ENCODE measurements at places on chromosomes 5 and 9.

- no peak for DNase-seq
These were observed 295.9 kb upstream of the TNC start for GRCh38 chr9:115413766-115414382.

DNA sequence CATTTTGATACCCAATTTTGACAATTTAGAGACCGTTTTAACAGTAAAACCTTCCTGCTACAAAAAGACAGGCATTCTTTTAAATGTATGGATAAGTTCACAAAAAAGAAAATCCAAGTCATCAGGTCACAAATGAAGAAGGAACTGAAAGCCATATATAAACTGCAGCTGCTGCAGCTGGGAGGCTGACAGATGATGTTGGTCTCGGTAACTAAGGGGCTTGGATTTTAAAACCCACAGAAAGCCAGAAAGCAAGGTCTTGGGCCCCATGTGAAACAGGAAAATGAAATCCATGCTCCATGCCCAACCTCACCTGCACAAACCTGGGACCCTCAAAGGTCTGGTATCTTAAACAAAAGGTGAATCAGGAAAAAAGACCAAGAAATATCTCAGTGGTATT is 15.7 kb upstream of the C5orf34 start:
- no peak for DNase-seq

DNA sequence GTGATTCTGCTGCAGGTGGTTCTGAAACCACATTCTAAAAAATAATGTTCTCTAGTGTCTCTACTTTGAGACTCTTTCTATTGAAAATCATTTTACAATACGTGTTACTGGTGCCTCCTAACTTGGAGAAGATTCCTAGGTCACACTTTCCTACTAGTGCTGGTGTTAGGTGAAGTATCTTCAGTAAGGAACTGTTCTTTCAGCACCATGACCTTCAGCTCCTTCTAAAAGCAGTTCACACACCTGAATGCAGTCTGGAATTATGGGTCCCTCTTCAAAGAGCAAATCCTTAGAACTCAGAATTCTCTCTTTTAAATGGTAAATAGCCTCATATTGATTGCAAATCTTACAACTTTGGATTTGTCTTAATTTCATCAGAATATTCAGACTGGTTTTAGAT is 10.6 kb upstream of the DPYSL3 start:
- DNase-seq: no peak

DNA sequence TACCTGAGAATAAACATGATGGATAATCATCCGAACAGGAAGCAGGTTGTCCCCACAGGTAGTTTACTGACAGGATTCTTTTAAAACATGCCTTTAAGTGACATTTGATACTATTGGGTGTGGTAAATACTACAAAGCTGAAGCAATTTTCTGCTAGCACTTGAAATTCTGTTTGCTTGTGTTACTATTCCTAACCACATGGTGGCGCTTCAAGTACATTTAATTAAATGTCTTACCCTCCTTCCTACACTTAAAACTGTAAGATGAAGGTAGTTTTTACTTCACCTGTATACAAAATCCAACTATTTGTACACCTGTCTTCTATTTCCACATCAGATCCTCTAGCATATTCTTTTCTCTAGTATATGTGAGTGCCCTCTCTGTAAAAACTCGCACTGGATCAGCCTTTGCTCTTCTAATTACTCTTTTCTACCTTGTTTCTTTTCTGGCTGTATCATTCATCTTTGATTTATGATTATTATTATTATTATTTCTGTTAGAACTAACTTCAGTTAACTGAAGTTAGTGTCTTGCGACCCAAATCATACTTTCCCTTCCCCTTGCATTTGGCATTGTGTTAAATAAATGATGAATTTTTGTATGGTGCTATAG is 18.4 kb downstream of the SLC25A46 start:
- DNase-seq: peak; percentile 10

- peak; percentile 26 for DNase-seq
These were observed 305.1 kb downstream of the PSAT1 start for GRCh38 chr9:78601957-78602565.

GRCh38 chr9:36842560-36843530 is 191.2 kb downstream of the PAX5 start:
- DNase-seq: no peak

DNA sequence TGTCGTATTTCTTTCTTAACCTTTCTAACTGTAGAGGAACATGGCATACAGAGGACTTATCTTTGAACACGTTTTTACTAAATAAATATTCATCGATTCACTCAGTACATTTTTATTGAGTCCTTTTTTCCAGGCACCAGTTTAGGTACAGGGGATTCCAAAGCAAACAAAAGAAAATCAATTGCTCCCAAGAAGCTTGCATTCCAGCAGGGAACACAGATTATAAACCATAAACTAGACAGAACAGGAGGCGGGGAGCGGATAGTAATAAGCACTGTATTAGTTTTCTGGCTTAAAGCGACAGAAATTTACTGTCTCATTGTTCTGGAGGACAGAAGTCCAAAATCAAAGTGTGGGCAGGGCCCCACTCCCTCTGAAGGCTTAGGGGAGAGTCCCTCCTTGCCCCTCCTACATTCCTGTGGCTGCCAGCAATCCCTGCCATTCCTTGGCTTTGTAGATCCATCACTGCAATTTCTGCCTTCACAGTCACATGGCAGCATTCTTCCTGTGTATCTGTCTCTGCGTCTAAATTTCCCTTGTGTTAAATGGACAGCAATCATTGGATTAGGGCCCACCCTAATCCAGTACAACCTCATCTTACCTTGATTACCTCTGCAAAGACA is 115.5 kb downstream of the COL23A1 start:
- no peak for DNase-seq

DNA sequence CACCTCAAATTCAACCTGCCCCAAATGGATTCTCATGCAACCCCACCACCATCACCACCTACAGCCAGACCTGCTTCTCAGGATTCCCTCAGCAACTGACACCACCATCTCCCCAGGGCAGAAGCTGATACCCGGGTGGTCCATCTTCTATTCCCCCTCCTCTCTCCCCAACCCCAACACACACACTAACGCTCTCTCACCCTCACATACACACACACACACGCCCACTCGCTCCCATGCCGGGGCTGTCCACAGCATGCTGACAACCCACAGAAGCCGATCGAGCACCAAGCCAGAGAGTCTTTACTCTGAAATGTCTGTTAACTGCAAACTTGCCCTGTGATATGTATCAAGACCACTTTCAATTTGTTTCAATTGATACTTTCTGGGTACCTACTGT is 28.4 kb downstream of the B4GALT1 start:
- DNase-seq: no peak

- DNase-seq: no peak
These were observed 61.6 kb downstream of the WNK2 start for GRCh38 chr9:93245437-93245970.

- no peak for DNase-seq
These were observed 16.5 kb upstream of the FBXL7 start for GRCh38 chr5:15483351-15484097.

DNA sequence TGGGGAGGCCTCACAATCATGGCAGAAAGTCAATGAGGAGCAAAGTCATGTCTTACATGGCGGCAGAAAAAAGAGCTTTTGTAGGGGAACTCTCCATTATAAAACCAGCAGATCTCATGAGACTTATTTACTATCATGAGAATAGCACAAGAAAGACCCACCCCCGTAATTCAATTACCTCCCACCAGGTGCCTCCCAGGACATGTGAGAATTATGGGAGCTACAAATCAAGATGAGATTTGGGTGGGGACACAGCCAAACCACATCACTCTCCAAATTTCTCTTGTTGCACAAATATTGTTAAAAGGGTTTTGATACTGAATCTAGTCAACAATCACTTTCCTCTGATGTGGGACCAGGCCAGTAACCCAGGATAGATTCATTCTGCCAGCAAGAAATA is 1176.1 kb downstream of the CDH9 start:
- DNase-seq: no peak

GRCh38 chr5:167771571-167771970 is 519.9 kb upstream of the WWC1 start:
- DNase-seq: no peak

Measured in memory B cell (primary cell).